ENCODE measurements at places on chromosomes 7 and 10.
A peak's percentile ranks its signal among the peaks of the same experiment; 100 is the strongest.

- DNase-seq: peak; percentile 90
These were observed 745 bp downstream of the YWHAG start for GRCh38 chr7:76358011-76358480.

- DNase-seq: peak; percentile 10
These were observed 233.0 kb downstream of the TRIL start for GRCh38 chr7:28725045-28725642.

- peak; percentile 87 for DNase-seq
These were observed 11.9 kb upstream of the LRRC27 start for GRCh38 chr10:132319853-132320653.

DNA sequence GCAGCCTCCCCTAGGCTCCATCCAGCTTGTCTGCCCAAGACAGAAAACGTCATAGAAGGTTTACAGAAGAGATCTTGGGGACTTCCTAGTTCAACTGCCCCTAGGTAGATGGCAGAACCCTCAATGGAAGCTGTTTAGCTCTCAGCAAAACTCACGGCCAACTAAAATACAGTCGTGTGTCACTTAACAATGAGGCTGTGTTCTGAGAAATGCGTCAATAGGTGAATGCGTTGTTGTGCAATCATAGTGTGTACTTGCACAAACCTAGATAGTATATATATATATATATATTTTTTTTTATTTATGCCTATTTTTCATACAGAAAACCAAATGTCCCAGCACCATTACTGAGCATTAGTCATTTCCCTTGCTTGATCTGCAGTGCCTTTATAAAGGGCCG, 100.4 kb upstream of the SH2B2 start:
- no peak for DNase-seq

- peak; percentile 93 for DNase-seq
These were observed 18.8 kb downstream of the IFIT3 start for GRCh38 chr10:89346405-89347254.

- no peak for DNase-seq
These were observed 91.7 kb downstream of the ELFN1 start for GRCh38 chr7:1761774-1762173.

DNA sequence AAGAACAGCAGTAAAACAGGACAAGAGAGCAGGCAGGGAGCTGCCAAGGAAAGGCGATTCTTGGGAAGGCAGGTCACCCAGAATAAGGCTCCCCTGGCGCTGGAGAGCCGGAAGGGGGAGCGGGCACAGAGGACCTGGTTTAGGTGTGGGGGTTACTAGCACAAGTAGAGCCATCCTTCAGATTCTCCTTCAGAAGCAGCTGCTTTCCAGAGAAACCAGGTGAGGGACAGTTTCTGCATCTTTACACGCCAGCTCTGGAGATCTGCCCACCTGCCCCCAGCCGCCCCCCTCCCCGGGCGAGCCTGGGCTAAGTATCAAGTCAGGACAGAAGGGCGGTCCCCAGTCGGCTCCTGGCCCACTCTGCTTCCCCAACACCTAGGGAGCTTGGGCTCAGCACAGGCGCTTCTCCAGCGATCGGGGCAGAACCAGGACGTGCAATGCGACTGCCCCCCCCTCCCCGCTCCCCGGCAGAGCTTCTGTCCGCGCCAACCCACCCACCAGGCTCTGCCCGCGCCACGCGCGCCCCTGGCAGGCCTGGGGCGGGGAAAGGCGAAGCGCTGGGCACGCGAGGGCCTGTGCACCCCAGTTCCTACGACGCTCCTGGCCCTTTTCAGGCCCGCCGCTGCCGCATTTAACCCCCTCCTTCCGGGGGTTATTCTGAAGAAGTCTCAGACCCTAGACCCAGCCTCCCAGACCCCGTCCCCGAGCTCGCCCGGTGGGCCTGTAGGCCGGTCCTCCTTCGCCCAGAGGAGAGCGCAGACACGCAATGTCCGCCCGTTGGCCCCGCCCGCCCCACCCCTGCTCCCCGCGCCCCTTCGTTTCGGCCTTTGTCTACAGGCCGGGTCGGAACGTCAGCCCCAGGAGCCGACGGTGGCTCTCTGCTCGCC, 4.4 kb upstream of the EN2 start:
- DNase-seq: no peak

GRCh38 chr7:157975401-157976372, 611.9 kb downstream of the PTPRN2 start:
- no peak for DNase-seq

- DNase-seq: no peak
These were observed 109.0 kb downstream of the JAZF1 start for GRCh38 chr7:28071570-28071969.
